ENCODE measurements at places on chromosomes 3 and 15.

GRCh38 chr3:77079988-77080610 is 40.2 kb downstream of the ROBO2 start:
- peak; percentile 37 for DNase-seq

DNA sequence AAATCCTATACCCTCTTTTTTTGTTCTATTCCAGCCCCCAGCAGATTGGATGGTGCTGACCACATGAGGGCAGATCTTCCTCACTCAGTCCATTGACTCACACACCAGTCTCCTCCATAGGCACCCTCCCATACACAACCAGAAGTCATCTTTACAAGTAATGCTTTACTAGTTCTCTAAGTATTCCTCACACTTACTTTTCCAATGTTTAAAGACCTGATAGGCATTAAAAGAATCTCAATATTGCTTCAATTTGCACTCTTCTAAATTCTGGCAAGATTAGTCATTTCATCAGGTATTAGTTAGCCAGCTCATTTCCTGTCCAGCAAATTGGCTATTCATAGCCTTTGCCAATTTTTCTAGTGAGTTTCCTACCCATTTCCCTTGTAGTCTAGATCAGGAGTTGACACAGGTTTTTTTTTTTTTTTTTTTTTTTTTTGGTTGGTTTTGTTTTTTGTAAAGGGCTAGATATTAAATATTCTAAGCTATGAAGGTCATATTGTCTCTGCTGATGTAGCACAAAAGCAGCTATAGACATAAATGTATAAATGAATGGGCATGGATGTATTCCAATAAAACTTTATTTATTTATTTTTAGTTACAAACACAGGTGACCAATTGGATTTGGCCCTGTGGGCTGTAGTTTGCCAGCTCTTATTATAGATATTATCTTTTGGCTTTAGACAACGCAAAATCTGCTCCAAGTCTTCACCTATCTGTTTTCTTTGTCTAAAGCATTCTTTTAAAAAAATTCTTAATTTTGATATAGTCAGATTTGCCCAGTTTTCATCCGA is 76.1 kb downstream of the ABHD5 start:
- DNase-seq, result no peak

- DNase-seq, result no peak
These were observed 146.1 kb upstream of the CTNNB1 start for GRCh38 chr3:41053220-41053619.

DNA sequence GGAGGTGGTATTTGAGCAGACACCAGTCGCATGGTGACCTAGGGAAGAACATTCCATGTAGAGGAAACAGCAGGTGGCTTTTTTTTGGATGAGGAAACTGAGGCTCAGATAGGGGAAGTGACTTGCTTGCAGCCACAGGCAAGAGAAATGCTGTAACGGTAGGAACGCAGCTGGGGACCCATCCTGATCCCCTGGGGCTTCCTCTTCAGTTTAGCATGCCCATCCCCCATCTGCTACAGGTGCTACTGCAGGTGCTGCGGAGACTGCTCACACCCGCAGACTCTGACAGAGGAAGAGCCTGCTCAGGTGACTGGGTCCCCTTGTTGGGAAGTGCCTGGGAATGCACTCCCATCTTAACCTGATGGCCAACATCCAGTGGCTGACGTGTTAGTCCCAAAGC is 55.4 kb upstream of the SEC13 start:
- no peak for DNase-seq

GRCh38 chr3:33372218-33373081 is 67.8 kb downstream of the UBP1 start:
- DNase-seq, result peak; percentile 81

GRCh38 chr15:89328398-89329254 is 6.0 kb downstream of the POLG start:
- no peak for DNase-seq

Data from eye (tissue), 1 donor.